ENCODE measurements at places on chromosomes 16 and 17.

DNA sequence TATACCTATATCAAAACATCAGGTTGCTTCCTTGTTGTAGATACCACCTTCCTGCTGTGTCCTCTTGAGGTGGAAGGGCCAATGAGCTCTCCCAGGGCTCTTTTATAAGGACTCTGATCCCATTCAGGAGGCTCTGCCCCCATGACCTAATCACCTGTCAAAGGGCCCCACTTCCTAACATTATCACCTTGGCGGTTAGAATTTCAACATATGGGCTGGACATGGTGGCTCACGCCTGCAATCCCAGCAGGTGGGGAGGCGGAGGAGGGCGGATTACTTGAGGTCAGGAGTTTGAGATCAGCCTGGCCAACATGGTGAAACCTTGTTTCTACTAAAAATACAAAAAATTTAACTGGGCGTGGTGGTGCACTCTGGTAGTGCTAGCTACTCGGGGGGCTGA, 86.4 kb downstream of the HAPSTR1 start:
- no peak for DNase-seq

DNA sequence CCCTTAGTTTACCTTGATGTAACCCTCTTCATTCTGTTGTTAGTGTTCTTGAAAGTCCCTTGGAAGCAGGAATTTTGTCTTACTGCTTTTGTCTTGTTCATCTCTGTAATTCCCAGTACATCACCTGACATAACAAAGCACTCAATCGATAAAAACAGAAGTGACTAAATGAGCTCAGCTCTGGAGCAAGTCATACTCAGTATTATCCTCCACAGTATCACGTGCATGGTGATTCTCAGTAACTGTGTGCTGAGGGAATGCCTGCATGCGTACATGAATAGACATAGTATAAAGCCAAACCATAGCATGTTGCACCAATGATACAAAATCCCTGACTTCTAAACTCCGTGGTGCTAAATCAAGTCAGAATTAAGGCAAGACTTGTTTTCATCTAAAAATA, 7.2 kb downstream of the KRT38 start:
- DNase-seq: no peak

GRCh38 chr17:3271072-3271848, 26.9 kb downstream of the OR3A1 start:
- DNase-seq: no peak

DNA sequence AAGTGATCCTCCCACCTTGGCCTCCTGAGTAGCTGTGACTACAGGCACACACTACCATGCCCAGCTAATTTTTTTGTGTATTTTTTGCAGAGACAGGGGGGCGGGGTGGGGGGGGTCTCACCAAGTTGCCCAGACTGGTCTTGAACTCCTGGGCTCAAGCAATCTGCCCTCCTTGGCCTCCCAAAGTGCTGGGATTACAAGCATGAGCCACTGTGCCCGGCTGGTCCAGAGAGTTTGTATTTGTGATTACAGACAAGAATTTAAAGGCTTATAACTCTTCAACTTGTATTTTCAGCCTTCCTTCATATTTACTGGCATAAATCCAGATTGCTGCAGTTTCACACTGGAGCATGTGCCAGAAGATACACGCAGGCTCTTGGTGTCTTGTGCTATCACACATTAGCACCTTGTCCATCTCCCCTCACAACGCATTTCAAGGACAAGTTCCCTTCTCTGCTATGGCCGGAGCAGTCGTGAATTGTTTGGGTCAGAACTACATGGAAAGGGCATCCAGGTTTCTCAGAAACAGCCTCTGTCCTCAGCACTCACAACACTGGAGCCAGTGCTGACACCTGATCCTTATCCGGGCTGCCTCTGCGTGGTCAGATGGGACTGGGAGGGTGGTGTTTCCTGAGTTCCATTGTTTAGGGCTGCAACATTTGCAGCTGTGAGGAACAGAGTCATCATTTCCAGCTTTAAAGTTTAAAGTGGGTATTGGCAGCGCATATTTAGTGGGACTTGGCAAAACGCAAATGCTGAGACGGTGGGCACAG, 28.1 kb downstream of the WSCD1 start:
- DNase-seq: no peak

DNA sequence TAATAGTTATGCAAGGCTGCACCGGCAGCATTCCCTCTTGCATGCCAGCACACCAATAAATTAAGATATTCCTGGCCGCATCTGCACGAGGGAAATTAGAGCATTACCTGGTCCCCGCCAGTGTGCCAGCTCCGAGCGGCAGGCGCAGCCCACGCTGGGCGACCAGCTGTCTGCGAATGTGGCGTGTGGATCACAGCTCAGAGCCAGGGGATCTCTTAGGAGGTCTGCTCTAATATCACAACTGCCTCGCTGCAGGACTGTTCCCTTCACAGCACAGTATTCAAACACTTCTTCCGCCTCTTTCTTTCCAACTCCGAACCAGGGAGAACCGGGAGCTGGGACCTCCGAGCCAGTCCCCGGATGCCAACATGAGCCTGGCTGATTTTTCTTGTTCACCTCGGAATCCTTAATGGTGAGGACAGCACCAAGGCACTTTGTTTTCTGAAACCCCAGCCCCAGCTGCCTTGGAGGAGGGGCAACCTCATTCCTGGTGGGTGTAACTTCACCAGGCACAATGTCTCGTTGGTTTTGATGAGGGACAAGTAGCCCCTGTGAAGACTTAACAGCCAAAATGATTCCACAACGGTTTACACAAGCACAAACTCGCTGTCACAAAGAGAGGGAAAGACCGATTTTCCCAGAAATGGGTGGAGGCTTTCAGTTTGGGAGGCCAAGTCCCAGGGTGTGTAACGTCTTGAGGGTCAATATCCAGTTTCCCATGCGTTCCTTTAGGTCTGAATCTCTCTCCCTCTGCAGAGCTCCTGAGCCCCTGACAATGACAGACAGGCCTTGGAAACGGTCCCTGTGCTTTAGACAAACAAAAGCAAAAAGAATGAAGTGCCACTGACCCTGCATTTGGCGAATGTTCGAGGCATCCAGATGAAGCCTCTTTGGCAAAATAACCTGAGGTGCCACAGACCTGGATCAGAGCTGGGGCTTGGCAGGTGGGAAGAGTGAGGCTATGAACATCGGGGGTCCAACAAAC, 213.2 kb downstream of the C16orf78 start:
- no peak for DNase-seq

- DNase-seq: no peak
Observed at GRCh38 chr16:88930716-88931115, 46.3 kb downstream of the CBFA2T3 start.

Measured in SW480 (cell line).